ENCODE measurements at places on chromosomes 1 and 21. TPM values are rescaled to one million over a fixed set of nuclear protein-coding genes. Genes with fewer than 3 reads are reported as not detected.

- no peak for DNase-seq
Measured at GRCh38 chr1:93979718-93980319, 70.6 kb upstream of the GCLM start.

Gene GUCA2B
- polyA plus RNA-seq, result not detected

DNA sequence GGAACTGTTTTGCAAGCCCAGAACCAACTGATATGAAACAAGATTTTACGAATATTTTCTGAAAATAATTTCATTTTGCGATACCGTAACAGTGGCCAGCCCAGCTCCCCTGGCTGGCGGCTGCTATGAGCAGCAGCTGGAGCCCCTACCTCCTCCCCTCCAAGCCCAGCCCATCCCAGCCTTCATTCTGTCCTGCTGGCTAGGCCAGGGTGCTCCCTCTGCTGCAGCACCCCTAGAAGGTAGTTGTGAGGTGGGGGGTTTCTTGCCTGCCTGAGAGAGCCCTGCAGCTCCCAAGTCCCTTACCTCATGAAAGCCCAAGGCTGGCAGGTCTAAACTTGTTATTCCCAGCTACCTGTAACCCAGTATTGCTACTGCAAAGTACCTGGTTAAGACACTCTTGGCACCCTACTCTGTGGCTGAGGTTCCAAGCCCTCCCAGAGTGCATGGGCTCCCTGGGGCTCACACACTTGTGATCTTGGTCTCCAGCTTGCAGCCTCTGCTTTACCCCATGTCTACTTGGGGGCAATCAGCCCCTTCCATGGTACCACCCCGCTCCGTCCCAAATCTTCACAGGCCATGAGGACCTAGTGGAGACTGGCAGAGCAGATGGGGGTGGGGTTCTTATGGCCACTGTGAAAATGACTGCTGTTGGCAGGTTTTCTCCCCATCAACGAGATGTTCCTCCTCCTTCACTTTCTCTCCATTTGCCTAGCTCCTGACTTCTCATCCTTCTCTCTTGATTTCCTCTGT lies 239.8 kb downstream of the TRABD2B start:
- no peak for DNase-seq

Gene BCL2L15
- 0.19 TPM for polyA plus RNA-seq

Gene GSTM1
- polyA plus RNA-seq, result 121 TPM

DNA sequence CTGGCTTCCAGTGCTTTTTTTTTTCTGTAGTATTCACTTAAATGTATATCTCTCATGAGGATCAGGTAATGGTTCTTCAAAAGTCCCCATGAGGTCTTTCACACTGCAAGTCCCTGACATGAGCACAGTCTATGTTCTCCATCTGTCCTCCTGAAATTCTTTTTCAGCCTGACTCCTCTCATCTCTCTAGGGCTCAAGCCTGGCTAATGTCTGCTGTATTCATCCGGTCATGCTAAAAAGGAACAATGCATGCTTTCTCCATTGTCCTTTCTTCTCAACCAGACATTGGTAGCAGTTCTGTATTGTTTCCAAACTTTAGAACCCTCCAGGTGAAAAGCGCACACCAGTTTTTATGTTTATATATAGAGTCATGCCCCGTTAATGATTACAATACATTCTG lies 368.3 kb upstream of the OLFM3 start:
- no peak for DNase-seq

GRCh38 chr1:85259912-85260274 lies 431 bp upstream of the C1orf52 start:
- DNase-seq, result no peak

GRCh38 chr1:112513112-112513870 lies 4.5 kb downstream of the WNT2B start:
- DNase-seq, result no peak

Gene LHX8
- polyA plus RNA-seq, result not detected

DNA sequence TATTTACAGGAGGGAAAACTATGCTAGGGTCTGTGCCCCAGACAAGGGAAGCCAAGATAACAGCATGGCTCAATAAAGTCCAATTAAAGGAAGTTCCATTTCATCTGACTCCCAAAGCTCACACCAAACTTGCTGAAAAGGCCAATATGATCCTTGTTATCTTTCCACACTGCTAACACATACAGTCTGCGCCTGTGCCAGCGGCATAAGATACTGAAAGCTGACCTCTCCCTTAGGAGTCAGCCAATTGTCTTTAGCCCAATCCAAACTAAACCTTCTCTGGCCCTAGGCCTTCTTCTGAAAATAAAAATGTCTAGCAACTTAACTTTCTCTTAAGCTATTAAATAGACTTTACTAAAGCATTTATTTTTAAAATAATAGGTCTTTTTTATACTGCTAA lies 179.0 kb upstream of the PLD5 start:
- DNase-seq, result no peak

GRCh38 chr1:200610846-200611245 lies 9.7 kb downstream of the KIF14 start:
- DNase-seq, result no peak

GRCh38 chr1:231724876-231725647 lies 98.5 kb downstream of the DISC1 start:
- peak; percentile 15 for DNase-seq

DNA sequence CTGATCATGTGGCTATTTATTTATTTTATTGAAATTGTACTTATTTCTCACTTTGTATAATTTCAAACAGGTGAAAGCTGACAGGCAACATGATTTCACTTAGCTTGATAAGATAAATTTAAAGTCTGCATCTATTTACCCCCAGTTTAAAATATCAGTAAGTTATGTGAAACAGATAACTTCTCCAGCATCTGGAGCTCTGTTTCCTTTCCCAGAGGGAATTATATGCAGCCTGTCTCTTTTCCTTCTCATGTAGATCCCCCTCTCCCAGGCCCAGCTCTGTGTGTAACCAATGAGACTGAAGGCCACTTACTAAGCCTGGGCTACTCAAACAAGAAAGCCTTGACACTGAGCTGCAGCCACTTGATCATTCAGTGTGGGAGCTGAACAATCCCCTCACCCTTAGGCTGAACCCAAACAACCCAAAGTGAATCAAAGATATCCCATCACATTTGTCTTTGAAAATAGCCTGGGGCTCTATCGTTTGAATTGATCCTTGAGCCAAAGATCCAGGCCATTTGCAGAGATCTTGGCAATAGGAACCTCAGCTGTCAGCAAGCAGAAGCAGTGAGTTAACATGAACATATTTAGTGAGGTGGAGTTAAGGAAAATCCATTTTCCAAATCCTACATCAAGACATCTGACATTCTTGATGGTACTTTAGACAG lies 383.9 kb downstream of the TGFB2 start:
- no peak for DNase-seq

DNA sequence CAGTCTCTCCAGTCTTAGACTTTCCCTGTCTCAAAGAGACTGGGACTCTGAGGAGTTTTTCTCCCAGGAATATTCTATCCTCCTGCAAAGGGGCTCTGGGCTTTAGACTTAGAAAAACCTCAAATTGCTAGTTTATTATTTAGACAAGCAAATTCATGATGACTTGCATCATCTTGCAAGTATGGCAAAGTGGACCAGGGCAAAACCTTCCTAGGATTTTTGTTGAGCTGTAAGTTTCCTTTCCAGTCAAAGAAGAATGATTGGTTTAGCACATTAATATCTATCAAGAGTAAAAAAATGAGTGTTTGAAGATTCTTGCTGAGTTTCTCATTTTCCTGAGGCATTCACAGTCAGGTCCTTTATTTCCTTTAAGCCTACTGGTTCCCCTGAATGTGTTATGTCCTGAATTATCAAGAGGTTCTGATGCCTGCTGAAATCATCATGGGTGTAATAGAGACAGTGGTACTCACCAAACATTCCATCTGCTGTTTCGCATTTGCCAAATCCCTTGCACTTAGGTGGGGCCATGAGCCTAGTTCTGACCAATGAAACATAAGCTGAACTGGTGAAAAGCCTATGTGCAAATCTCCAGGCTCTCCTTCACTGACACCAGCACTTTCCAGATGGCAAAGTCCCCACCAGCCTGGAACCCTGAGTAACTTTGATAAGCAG lies 25.2 kb upstream of the SPAG17 start:
- DNase-seq, result no peak

Gene CD53
- 6.4 TPM for polyA plus RNA-seq

Gene CYP2J2
- polyA plus RNA-seq, result 1.4 TPM

Gene GOLPH3L
- polyA plus RNA-seq, result 43.7 TPM

DNA sequence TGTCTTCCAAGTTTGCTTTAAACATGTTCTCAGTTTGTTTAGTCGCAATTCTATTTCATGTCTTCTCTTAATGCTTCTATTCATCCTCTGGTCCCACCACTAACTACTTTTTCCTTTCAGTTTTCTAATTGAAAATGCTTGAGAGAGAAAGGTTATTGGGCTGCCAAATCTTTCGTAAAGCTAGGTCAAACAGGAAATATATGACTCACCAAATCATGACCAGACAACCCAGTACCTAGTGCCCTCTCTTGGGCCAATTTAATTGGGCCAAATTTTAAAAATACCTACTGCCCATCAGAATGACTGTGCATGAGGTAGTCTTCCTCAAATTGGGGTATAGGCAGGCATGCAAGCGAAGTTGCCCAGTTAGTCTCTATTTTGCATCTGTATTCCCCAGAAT lies 295.4 kb upstream of the PBX1 start:
- no peak for DNase-seq

DNA sequence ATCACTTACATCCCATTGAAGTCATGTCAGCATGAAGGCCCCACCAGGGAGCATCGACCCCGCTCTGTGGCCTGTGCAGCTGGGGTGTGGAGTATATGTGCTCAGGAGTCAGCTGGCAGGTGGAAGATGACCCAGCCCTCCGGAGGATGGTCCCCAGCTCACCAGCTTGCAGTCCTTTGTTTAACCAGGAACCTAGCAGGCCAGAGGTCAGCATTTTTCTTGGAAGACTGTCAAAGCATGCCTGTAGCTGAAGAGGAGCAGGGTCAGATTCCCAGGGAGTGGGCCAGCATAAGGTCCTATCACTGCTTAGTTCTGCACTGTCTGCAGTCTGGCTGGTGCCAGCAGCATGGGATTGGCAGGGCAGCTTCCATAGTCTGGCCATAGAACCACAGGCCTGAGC lies 12.7 kb downstream of the NFASC start:
- DNase-seq, result no peak

GRCh38 chr1:182329471-182329870 lies 62.1 kb downstream of the GLUL start:
- DNase-seq, result no peak

Gene MNDA
- 4.5 TPM for polyA plus RNA-seq

DNA sequence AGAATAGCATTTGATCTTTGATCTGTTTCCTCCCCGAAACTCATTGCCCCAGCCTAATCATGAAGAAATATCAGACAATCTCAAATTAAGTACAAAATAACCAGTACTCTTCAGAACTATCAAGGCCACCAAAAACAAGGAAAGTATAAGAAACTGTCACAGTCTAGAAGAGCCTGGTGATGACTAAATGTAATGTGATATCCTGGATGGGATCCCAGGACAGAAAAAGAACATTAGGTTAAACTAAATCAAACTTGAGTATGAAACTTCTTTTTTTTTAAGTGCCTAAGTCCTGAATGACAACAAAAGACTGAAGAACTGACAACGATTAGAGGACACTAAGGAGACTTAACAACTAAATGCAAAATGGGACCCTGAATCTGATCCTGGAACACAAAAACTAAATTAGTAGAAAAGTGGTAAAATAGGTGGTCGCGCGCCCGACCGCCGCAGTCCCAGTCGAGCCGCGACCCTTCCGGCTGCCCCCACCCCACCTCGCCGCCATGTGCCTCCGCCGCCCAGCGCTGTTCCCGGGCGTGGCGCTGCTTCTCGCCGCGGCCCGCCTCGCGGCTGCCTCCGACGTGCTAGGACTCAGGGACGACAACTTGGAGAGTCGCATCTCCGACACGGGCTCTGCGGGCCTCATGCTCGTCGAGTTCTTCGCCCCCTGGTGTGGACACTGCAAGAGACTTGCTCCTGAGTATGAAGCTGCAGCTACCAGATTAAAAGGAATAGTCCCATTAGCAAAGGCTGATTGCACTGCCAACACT lies 5.5 kb upstream of the PRKAB2 start:
- DNase-seq, result no peak

All from renal pelvis (tissue), 12 donors.